ENCODE measurements at places on chromosomes 11 and 22. TPM values are rescaled to one million over a fixed set of nuclear protein-coding genes. Genes with fewer than 3 reads are reported as not detected.
A peak's percentile ranks its signal among the peaks of the same experiment; 100 is the strongest.

Gene PATE4
- total RNA-seq = not detected

GRCh38 chr22:42076764-42077485 lies 2.6 kb upstream of the SMDT1 start:
- peaks cover 34% of the 10 kb centered on the region for H3K4me1 ChIP-seq
- H3K27me3 ChIP-seq = no peaks in the 10 kb centered on the region
- H3K36me3 ChIP-seq = peaks cover 1% of the 10 kb centered on the region
- DNase-seq = no peak
- no peak overlapping the region for H3K27ac ChIP-seq
- H3K4me3 ChIP-seq = no peak overlapping the region

- H3K36me3 ChIP-seq = no peaks in the 10 kb centered on the region
- H3K27me3 ChIP-seq = no peaks in the 10 kb centered on the region
- DNase-seq = no peak
- no peak overlapping the region for H3K4me3 ChIP-seq
- no peaks in the 10 kb centered on the region for H3K4me1 ChIP-seq
- no peak overlapping the region for H3K27ac ChIP-seq
Measured at GRCh38 chr11:69180226-69180625, 24.5 kb downstream of the SMIM38 start.

Gene RSF1
- total RNA-seq = 62.1 TPM

GRCh38 chr22:42610186-42610585 lies 4.5 kb downstream of the POLDIP3 start:
- no peaks in the 10 kb centered on the region for H3K36me3 ChIP-seq
- peak overlapping the region; percentile 68 for H3K27ac ChIP-seq
- H3K27me3 ChIP-seq = no peaks in the 10 kb centered on the region
- no peak overlapping the region for H3K4me3 ChIP-seq
- H3K4me1 ChIP-seq = peaks cover 62% of the 10 kb centered on the region
- DNase-seq = no peak

Gene UBQLN3
- total RNA-seq = 0.28 TPM

Gene TRIM48
- not detected for total RNA-seq

Gene OR4D5
- not detected for total RNA-seq

- no peaks in the 10 kb centered on the region for H3K27me3 ChIP-seq
- H3K4me3 ChIP-seq = no peak overlapping the region
- no peak overlapping the region for H3K27ac ChIP-seq
- H3K4me1 ChIP-seq = no peaks in the 10 kb centered on the region
- DNase-seq = peak; percentile 23
Measured at GRCh38 chr11:115707180-115707905, 203.1 kb upstream of the CADM1 start.
